ENCODE measurements at places on chromosomes 6 and 20.

- no peak for DNase-seq
Observed at GRCh38 chr6:128365520-128366160, 154.8 kb downstream of the PTPRK start.

DNA sequence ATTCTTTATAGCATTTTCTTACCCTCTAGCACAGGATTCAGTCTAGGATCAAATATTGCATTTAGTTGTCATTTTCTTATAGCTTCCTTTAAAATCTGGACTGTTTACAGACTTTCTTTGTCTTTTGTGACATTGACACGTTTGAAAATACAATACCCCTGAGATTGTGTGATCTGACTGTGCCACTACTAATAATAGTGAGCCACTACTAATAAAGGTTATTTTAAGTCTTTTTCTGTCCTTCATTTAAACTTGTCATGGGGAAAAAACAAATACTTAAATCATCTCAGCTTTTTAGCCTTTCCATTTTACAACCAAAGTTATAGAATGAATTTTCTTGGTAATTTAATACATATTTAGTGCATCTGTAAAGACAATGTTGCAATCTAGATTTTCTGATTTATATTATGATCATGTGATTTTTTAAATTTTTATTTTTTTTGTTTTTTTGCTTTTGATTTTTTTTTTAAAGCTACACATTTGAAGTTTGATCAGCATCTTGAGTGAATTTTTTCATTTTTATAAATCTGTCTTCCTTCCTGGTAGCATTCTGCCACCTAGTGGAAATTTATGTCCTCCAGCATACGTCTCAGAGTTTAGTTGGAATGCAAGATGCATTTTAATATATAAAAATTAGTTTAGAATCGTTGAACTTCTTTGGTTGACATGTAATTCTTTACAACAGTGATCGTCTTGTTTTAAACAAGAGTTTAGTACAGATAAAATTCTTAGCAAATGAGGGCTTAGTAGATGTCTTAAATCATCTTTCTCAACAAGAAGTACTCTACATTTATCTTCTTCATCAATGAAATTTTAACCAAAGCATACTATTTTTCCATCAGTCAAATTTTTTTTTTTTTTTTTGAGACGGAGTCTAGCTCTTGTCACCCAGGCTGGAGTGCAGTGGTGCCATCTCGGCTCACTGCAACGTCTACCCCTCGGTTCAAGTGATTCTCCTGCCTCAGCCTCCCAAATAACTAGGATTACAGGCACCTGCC lies 119.4 kb downstream of the NCOA3 start:
- DNase-seq = peak; percentile 83

- DNase-seq = peak; percentile 17
Observed at GRCh38 chr6:28597217-28597835, 71.6 kb downstream of the GPX5 start.

GRCh38 chr6:128516514-128516898 lies 3.9 kb downstream of the PTPRK start:
- DNase-seq = peak; percentile 60

DNA sequence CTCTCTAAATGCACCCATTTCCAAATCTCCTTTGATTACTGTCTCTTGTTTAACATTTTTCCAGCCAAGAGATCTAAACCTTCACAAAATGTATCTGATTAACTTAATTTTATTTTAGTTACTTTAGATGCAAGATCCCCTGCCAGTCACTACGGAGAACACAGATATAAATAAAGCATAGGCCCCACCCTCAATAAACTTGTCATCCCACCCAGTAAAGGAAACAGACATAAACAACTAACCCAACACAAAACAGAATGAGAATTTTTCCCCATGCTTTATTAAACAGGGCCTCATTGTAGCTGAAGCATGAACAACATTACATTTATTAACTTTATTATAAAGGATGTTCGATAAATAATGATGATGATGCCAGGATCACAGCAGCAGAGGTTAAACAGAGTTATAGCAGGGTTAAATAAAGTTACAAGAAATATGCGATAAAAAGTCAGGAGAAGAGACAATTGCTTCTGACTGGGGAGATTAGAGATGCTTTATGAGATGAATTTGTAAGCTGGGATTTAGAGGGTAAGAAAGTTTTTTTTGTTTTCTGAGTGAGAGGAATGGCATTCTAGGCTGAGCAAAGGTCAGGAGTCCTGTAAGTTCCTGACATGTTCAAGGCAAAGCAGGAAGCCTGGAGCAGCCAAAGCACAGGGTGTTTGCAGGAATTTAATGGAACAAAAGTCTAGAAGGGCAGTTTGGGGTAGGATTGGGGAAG lies 41.1 kb downstream of the TFAP2A start:
- no peak for DNase-seq

DNA sequence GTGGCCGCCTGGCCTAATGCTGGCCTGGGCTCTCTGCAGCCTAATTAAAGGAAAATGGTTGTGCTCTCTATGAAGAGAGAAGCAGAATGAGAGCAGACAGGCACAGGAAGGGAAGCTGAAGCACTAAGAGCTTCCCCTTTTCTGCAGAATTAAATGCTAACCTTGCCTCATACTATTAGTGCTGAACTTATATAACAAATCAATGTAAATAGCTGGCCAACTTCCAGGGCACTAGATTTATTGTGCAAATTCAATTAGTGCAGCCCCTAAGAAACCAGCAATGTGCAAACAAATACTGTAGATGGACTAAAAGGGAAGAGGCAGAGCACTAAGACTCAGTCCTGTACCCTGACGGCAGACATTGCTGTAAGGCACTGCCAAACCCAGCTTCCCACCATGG lies 36.1 kb upstream of the INSM1 start:
- DNase-seq = no peak

- DNase-seq = no peak
Observed at GRCh38 chr20:57783956-57784837, 74.4 kb upstream of the PMEPA1 start.

DNA sequence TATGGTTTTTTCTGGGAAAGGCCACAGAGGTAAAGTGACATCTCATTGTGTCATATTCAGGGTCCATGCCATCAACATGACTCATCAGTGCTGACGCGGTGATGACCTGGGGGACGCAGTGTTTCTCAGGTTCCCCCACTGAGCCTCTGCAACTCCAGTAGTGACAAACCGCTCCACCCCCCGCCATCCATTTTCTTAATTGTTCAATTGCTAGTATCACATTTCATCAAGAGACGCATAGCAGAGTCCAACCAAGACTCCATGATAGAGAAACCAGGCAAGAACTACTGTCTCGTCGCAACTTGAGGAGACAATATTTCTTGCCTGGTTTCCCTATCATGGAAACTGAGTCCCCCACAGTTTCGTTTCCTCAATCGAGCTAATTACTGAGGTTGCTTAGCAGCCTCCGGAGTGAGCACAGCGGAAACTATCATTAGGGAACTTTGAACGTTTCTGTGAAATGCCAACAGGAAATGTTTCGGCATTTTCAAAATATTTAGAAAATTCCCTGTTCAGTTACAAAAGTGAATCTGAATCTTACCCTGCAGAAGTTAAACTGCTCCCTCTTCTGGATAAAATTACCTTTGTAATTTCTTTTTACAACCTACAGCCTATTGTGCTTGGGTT lies 12.2 kb upstream of the SERPINB1 start:
- peak; percentile 26 for DNase-seq

- no peak for DNase-seq
Observed at GRCh38 chr6:11315743-11316437, 83.4 kb upstream of the NEDD9 start.

DNA sequence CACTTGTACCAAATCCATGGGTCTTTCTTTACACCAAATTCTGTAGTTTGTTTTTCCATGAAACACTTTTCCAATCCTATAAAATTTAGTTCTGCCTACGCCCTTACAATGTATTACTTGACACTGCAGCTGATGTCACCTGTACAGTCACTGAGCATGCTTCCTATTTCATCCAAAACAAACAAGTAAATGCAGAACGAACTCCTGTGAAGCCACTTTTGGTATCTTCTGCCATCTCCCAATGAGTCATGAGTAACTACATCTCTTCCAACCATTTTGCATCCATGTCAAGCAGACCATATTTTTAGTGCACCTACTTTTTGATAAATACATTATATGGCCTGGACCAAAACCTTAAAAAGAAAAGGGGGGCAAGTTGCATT lies 42.4 kb downstream of the HDDC2 start:
- DNase-seq = no peak

DNA sequence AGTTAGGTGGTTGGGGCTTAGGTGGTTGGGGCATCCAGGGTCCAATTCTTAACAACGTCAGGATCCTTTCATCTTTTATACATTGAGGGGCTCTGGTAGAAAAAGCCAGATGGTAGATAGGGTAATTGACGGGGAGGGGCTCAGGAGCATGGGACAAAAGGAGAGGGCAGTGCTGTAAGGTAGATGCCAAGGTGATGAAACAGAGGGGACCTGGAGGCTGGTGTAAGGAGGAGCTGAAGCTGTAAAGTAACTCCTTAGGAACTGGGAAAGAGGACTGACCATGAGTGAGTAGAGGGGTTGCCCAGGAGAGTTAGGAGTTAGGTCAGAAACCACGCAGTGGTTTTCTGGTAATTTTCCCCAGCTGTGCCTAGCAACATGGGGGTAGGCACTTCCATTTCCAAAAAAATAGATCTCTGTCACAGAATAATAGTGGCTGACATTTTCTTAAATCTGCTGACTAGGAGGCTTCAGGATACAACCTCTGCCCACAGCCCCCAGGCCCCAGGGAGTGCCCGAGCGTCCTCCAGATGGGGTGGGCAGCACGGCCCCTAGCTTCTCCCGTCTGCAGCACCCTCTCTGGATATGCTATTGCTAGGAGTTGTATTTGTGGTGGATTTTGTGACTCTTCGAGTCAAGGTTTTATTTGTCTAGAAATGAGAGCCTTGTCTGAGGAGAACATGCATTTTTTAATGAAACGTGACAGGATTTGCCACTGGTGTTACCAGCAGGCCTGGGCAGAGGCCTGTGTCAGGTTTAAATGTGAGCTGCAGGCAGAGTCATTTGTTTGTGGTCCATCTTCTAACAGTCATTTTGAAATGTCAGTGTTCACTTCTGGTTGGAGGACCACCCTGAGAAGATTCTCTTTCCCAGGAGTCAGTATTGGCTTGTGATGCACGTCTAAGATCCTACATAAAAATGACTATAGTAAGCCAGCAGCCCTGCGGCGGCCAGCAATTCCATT lies 44.6 kb downstream of the TULP4 start:
- DNase-seq = no peak

- DNase-seq = peak; percentile 64
Observed at GRCh38 chr6:106773522-106773921, 144.1 kb downstream of the QRSL1 start.
